DMS 273 treated with DMSO at 0.1 percent for 48 hours (cell line): ENCODE measurements at places on chromosomes 7 and 10.

- DNase-seq = no peak
Measured at GRCh38 chr10:33180921-33181320, 153.5 kb downstream of the NRP1 start.

DNA sequence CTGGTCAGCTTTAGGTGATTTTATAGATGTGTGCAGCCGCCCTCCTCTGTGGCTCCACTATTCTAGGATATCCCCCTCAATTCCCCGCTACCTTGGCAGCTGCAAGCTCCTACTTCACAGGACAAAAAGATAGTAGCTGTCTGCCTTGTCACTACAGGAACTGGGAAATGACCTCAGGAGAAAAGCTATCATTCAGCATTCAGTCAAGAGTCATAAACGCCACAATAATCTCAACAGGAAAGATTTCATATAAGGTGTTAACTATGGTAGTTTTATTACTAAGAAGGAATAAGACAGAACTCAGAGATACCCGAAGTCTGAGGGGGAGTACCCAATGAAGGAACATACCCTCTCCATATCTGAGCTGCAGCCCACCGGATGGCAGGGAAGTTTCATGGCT is 63.9 kb downstream of the CRPPA start:
- no peak for DNase-seq

GRCh38 chr7:132547821-132548220 is 28.4 kb downstream of the PLXNA4 start:
- DNase-seq = no peak

DNA sequence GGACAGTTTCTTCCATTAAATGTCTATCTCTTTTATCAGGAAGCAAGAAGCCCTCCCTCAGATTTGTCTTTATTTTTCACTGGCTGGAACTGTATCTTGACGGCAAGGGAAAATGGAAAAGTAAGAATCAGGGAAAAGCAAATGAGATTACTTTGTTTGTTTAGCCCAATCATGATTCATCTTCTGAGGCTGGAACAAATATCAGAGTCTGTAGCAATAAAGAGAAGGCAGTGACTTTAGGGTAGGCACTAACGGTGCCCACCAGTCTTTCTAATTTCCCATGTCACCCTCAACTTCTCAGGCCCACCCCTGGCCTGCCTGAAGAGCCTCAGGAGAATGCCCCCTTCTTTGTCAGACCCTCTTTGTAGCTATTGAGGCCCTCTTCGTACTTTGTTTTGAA is 36.3 kb upstream of the GOLGA7B start:
- no peak for DNase-seq

DNA sequence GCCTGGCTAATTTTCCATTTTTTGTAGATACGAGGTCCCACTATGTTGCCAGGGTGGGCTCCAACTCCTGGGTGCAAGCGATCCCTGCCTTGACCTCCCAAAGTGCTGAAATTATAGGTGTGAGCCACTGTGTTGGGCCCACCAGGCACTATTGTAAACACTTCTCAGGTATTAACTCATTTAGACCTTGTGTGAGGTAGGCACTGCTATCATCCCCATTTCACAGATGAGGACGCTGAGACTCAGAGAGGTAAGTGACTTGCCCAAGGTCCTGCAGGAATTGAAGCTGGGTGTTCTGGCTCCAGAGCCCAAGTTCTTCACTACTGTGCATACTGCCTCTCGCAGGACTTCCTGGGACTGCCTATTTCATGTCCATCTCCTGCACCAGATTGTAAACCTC is 67.1 kb upstream of the SYPL1 start:
- no peak for DNase-seq
